ENCODE measurements at places on chromosomes 2 and 18. TPM values are rescaled to one million over a fixed set of nuclear protein-coding genes. Genes with fewer than 3 reads are reported as not detected.

- H3K27me3 ChIP-seq: no peaks in the 10 kb centered on the region
- no peaks in the 10 kb centered on the region for H3K36me3 ChIP-seq
- H3K4me3 ChIP-seq: no peak overlapping the region
These were observed 33.5 kb downstream of the POLE4 start for GRCh38 chr2:74991977-74992376.

GRCh38 chr2:108614043-108614545 lies 79.8 kb downstream of the LIMS1 start:
- H3K4me3 ChIP-seq: no peak overlapping the region
- H3K27ac ChIP-seq: no peak overlapping the region
- H3K27me3 ChIP-seq: no peaks in the 10 kb centered on the region
- no peak for DNase-seq

Gene TCF7L1
- total RNA-seq: 110 TPM

- peaks cover 3% of the 10 kb centered on the region for H3K4me1 ChIP-seq
- no peak overlapping the region for H3K4me3 ChIP-seq
- H3K36me3 ChIP-seq: no peaks in the 10 kb centered on the region
- no peak for DNase-seq
- peaks cover 20% of the 10 kb centered on the region for H3K27me3 ChIP-seq
These were observed 2.5 kb downstream of the MERTK start for GRCh38 chr2:111900859-111901258.

Gene FAHD2B
- 36.9 TPM for total RNA-seq

DNA sequence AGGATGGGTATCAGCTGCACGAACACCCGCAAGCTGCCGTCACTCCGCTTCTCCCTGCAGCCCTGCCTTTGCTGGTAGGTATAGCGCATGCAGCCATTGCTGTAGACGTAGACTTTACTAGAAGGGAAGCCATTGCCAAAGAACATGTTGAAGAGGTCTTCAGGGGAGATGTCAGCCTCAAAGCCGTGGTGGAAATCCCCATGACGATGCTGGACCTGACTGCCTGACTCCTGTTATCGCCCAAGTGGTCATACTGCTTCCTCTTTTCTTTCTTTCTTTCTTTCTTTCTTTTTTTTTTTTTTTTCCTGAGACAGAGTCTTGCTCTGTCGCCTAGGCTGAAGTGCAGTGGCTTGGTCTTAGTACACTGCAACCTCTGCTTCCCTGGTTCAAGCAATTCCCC lies 68.7 kb upstream of the SPRED2 start:
- no peak overlapping the region for H3K4me3 ChIP-seq
- no peaks in the 10 kb centered on the region for H3K36me3 ChIP-seq

GRCh38 chr2:30664761-30665358 lies 142.4 kb downstream of the CAPN13 start:
- no peaks in the 10 kb centered on the region for H3K36me3 ChIP-seq
- H3K27me3 ChIP-seq: no peaks in the 10 kb centered on the region
- no peak overlapping the region for H3K27ac ChIP-seq

Gene SIX3
- total RNA-seq: 0.21 TPM

DNA sequence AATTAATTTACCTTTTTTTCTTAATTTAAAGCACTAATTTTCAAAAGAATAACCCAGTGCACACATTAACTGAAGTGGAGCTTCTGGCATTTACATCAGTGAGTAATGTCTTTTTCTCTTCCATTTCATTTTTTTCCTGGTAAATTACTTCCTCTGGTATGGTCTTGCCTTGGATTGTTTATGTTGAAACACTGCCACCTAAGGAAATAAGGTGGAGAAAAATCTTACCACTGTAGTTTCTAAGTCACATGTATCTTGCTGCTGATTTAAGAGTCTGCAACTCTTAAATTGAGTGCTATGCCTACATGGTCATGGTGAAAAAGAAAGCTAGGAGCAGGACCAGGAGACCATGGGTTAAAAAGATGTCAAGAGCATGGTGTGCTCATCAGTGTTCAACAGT lies 51.0 kb downstream of the TTC27 start:
- H3K36me3 ChIP-seq: no peaks in the 10 kb centered on the region
- H3K4me3 ChIP-seq: no peak overlapping the region
- no peaks in the 10 kb centered on the region for H3K4me1 ChIP-seq
- no peak for DNase-seq

Gene KCNG2
- 0.19 TPM for total RNA-seq
